Articular chondrocyte of knee joint (primary cell): ENCODE measurements at places on chromosomes 16 and 17. TPM values are rescaled to one million over a fixed set of nuclear protein-coding genes. Genes with fewer than 3 reads are reported as not detected.

The ITGB4 gene
- 0.39 and 0.54 TPM in 2 replicates for total RNA-seq

The HEATR9 gene
- not detected in 2 replicates for total RNA-seq

The RND2 gene
- 0.54 and 0.78 TPM in 2 replicates for total RNA-seq

The ZPBP2 gene
- not detected in 2 replicates for total RNA-seq

The PRAC2 gene
- total RNA-seq, result not detected in 2 replicates

The FAM234A gene
- total RNA-seq, result 75.2 and 89.9 TPM in 2 replicates

The MAP2K6 gene
- total RNA-seq, result 1.1 and 1.7 TPM in 2 replicates

The HOXB2 gene
- 0.26 and 0.97 TPM in 2 replicates for total RNA-seq
